ENCODE measurements at places on chromosomes 5 and 9.

DNA sequence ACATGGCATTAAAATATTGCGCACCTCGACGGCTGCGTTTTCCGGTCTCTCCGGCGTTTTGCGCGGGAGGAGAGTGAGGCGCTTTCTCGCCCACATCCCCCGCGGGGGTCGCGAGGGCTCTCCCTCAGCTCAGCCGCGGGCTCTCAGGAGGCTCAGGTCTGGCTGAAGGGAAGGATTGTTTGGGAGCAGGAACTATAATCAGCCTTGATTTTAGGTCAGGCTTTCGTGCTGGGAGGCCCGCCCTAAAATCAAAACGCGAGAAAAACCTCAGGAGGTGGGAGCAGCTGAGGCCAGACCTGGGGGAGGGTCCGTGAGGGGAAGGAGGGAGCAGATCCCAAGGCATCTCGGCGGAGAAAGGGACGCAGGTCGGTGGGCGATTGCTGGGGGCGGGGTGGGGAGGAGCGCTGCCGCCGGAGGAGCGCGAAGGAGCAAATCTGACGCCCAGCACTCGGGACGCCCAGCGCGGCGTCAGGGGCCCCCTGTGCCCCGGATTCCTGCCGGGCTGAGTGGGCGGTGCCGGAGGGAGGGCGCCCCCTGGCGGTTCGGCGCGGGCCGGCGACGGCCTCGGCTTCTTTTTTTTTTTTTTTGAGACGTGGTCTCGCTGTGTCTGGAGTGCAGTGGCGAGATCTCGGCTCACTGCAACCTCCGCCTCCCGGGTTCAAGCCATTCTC, 18.7 kb upstream of the RNF130 start:
- peak; percentile 65 for DNase-seq

- DNase-seq = no peak
Observed at GRCh38 chr5:131563434-131564228, 71.4 kb downstream of the RAPGEF6 start.

- no peak for DNase-seq
Observed at GRCh38 chr5:80738466-80738865, 83.7 kb upstream of the DHFR start.

- DNase-seq = no peak
Observed at GRCh38 chr9:92377876-92378275, 26.5 kb downstream of the OGN start.

GRCh38 chr9:107389617-107390071, 99.9 kb downstream of the KLF4 start:
- no peak for DNase-seq

GRCh38 chr9:126550891-126551351, 62.8 kb upstream of the LMX1B start:
- DNase-seq = no peak

GRCh38 chr5:74626386-74627222, 13.9 kb downstream of the ENC1 start:
- DNase-seq = no peak

DNA sequence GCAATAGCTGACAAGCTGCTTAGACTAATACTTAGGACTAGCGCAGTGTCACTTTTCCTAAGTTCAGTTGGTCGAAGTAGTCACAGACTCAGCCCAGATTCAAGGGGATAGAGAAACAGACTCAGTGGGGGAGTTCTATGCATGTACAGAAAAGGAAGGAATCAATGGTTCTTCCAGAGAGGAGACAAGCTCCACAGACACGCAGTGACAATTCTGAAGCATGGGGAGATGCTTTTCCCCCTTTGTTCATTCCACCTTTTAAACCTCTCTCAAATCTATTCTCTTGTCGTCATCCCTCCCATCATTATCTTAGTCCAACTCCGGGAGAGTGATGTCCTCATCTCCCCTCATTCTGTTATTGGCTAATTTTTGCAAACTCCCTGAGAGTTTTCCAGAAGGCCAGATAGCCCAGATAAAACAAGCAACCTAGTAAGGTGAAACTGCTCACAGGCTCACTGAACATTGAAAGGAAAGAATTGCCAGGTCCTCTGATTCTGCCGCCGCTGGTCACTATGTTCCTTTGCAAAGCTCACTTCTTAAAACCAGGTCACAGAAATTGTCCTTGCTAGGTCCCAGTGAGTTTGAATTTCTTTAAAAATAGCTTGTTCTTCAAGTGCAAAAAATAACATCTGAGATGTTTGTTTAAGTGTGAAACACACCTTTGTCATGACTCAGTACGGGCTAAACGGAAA, 13.4 kb upstream of the STRBP start:
- DNase-seq = no peak

- DNase-seq = no peak
Observed at GRCh38 chr5:128378196-128378595, 159.8 kb downstream of the FBN2 start.

DNA sequence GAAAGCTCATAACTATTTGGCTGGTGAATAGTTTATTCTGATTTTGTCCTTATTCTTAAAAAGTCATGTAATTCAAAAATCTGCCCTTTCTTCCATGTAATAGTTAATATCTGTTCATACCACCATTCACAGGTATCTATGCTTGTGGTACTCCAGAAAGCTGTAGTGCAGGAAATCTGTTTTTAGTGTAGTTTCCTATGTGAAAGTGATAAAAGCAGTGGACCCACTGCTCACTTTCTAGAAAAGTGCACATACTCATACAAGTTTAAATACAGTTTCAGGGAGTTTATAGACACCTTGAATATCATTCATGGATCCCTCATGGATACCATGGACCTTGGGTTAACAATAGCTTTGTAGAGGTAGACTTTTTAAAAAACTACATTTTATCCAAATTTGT, 20.2 kb downstream of the PBX3 start:
- DNase-seq = no peak

GRCh38 chr9:86707932-86708510, 239.3 kb downstream of the GAS1 start:
- DNase-seq = no peak

GRCh38 chr5:109719978-109720377, 30.3 kb downstream of the MAN2A1 start:
- DNase-seq = no peak

DNA sequence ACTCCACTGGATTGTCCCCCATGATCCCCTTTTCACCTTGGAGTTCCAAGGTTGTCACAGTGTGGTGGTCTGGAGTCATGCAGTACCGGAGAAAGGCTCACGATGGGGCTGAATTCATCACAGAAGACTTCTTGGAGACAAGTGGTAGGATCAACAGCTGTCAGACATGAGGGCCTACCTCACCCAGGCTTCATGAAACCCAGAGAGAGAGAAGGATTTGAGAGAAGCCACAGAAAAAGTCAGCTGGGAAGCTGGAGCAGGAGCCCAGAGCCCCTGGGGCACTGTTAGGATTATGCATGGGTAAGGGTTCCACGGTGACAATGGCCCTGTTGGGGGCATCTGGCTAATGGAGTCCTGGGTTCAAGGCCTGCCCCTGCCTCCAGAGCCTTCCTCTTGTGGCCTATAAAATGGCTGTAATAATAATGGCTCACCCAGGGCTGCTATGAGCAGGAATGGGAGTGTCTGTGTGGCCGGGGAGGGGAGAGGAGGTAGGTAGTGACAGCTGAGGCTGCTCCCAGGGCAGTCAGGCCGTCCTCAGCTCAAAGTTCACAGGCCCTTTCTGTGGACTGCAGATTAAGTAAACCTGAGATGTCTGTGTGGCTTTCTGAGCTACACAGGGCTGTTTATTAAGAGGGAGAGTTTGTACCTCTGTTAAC, 910 bp downstream of the TRIM14 start:
- peak; percentile 68 for DNase-seq
